Osteoblast (primary cell): ENCODE measurements at places on chromosomes 7 and 10. TPM values are rescaled to one million over a fixed set of nuclear protein-coding genes. Genes with fewer than 3 reads are reported as not detected.

DNAJC12 gene
- 4.0 and 6.2 TPM in 2 replicates for total RNA-seq

TBX20 gene
- not detected in 2 replicates for total RNA-seq

GRID1 gene
- total RNA-seq = under 0.01 TPM in 1 of 2 replicates, not detected in the other

RAB19 gene
- total RNA-seq = not detected in 2 replicates

AVL9 gene
- total RNA-seq = 30.9 and 32.2 TPM in 2 replicates

AKAP9 gene
- 56.5 and 60.7 TPM in 2 replicates for total RNA-seq

GDF2 gene
- not detected in 2 replicates for total RNA-seq

VSIR gene
- total RNA-seq = 69.5 and 75.3 TPM in 2 replicates

CADPS2 gene
- 21.7 and 26.2 TPM in 2 replicates for total RNA-seq

- DNase-seq = no peak
Observed at GRCh38 chr7:120164-120991, 72.0 kb upstream of the FAM20C start.

DNA sequence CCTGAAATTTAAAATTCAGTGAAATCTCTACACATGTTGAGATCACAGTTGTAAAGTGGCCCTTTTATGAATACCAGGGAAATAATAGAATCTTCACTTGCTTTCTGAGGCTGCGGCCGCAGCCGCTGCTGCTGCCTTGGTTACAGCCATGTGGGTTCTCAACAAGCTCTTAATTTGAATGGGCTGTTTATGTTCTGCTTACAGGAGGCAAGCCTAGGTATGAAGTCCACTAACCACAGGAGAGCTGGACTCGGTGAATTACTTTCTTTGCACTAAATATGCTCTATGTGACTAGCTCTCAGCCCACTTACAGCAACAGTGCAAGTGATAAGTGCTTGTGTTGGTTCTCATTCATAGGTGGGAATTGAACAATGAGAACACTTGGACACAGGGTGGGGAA is 410.8 kb downstream of the SFMBT2 start:
- DNase-seq = no peak

DNA sequence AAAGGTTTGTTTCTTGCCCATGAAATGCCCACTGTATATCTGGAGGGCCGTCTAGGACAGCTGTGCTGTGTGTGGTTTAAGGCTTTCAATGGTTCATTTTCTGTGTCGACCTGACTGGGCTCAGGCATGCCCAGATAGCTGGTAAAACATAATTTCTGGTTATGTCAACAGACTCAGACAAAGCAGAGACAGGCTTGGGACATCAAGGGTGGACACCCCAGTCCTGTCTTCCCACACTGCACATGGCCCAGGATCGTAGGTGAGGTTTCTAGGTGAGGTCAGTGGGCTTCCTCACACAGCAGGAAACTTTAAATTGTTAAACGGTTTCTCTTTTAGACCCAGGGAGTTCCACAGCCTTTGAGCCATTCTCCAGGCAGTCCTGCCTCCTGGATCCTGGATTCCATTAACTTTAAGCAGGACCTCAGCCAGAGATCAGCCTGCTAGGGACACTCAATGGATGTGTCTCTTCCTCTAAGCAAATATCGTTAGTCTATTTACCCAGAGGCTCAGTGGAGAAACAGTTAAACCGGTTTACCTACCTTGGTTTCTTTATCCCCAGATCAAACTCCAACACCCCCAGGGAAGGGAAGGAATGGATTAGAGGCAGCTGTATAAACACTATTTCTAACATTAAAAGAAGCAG is 66.4 kb downstream of the ST8SIA6 start:
- DNase-seq = peak; percentile 41

- DNase-seq = no peak
Observed at GRCh38 chr10:51231754-51232153, 157.5 kb downstream of the PRKG1 start.

DNA sequence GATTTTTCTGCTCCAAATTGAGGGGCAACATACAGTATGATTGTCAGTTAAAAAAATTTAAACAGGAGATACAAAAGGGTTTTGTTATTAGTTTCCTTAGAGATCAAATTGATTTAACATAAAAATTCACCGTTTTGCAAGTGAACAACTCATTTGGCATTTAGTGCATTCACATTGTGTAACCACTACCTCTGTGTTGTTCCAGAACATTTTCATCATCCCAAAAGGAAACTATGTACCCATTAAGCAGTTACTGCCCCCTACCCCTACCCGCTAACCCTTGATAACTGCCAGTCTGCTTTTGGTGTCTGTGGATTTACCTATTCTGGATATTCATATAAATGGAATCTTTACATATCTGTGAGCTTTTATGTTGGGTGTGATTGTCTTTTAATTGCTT is 3.1 kb downstream of the ZRANB1 start:
- DNase-seq = no peak

- peak; percentile 68 for DNase-seq
Observed at GRCh38 chr10:86651021-86651471, 3.3 kb upstream of the OPN4 start.

- DNase-seq = peak; percentile 37
Observed at GRCh38 chr10:67779465-67780203, 58.4 kb downstream of the DNAJC12 start.

DNA sequence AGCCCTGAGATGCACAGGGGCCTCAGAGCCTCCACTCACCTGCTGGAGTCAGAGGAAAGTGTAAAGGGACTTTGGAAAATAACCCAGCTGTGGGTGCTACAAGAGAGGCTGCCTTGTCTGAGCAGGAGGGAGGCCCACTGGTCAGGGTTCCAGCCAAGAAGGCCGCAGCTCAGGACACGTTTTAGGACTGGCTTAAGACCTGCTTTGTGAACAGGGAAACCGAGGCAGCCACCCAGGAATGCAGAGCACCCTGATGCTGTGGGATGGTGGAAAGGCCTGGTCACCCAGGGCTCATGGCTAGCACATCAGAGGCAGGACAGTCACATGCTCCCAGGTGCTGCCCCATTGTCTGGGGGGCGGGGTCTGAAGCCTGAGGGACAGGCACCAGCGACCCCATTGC is 38.9 kb upstream of the CHST15 start:
- DNase-seq = no peak

DNA sequence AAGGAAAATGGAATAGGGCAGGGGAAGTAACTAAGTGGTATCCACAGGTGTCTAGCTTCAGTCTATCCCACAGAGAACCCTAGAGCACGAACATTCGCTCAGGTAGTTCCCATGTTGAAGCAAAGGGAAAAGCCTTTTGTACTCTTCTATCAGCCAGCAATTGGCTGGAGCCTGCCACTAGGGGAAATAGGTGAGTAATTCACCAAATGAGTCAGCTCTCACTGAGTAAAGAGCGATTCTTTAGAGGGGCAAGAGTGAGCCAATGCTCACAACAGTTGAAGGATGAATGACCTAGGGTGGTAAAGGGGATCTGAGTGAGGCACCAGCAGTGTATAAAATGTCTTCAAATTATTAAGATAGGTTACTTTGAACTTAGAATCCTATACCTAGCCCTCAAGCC is 94.1 kb upstream of the ZNF800 start:
- DNase-seq = peak; percentile 34

- no peak for DNase-seq
Observed at GRCh38 chr10:1272079-1272776, 216.0 kb downstream of the WDR37 start.

GRCh38 chr10:22740180-22740579 is 25.8 kb upstream of the PIP4K2A start:
- no peak for DNase-seq

GRCh38 chr7:28180364-28181147 is at the start of gene JAZF1:
JAZF1 (minus strand) TSS chr7:28180795.
- DNase-seq = peak; percentile 93

GRCh38 chr7:31253532-31253931 is 87.0 kb downstream of the NEUROD6 start:
- no peak for DNase-seq

DNA sequence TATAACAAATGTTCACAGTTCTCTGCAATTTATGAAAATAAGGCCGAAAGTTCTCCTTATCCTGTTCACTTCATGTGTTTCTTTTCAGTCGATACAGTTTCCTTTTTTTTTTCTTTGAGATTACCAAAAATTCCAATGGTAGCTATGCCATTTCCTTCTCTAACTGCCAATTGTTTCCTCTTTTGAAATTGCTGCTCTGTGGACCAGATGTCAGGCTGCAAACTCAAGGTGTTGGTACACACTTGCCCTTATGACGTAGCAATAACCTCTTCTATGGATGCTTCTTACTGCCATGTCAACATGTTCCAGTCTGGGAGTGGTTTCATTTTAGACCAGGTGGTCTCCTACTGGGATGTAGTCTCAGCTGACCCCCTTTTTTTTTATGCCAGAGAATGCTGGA is 52.9 kb downstream of the CASD1 start:
- no peak for DNase-seq

DNA sequence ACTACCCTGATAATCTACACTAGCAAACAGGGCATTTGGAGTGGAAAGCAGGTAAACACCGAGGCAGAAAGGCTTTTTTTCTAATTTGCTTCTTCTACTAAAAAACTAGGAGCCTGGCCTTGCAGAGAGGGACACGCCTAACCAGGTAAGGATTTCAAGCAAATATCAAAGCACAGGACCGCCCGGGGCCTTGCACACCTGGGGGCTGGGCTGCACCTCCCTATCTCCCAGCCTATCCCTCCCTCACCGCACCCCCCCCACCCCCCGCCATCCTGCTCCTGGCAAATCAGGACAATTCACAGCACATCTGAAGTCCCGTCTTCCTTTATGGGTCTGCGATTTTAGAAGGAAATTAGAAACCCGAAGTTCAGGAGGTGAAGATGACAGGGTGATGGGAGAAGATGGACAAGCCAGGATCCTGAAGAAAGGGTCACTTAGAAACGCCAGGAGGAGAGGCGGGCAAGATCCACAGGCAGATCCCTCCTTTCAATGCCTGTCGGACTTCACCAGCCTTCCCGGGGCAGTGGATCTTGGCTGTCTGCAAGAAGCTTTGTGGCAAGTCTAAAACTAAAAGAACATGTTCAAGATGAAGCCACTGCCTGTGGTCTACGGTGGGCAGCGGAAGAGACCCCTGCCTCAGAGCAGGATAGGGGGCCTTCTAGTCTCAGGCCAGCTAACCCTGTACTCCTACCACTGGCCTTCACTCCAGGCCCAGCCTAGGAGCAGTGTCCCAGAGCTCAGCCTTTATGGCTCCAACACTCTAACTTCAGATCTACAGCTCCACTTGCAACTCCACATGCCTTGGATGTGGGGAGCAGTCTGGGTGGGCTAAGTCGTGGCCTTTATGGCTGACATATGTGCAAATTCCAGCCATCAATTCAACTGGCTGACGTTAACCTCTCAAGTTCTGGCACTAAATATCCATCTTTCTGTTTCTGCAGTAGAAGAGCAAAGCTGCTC is 43.9 kb downstream of the TNS3 start:
- peak; percentile 80 for DNase-seq

GRCh38 chr10:48580236-48580635 is 24.6 kb downstream of the ARHGAP22 start:
- DNase-seq = no peak

DNA sequence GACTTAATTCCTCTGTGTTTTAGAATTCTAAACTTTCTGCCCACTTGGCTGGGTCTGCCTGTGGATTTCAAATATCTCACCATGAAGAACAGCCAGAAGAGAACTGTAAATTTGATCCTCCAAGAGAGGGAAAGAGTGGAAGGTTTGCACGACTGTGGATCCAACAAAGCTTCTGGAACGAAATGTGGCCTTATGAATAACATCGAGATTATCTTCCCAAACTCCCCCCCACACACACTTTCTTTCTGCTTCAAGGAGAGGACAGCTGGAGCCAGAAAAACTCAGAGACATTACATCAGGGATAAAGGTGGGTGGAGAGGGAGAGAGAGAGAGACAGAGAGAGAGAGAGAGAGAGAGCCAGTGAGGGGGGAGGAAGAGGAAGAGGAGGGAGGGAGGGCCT is 570.1 kb upstream of the MGMT start:
- no peak for DNase-seq

DNA sequence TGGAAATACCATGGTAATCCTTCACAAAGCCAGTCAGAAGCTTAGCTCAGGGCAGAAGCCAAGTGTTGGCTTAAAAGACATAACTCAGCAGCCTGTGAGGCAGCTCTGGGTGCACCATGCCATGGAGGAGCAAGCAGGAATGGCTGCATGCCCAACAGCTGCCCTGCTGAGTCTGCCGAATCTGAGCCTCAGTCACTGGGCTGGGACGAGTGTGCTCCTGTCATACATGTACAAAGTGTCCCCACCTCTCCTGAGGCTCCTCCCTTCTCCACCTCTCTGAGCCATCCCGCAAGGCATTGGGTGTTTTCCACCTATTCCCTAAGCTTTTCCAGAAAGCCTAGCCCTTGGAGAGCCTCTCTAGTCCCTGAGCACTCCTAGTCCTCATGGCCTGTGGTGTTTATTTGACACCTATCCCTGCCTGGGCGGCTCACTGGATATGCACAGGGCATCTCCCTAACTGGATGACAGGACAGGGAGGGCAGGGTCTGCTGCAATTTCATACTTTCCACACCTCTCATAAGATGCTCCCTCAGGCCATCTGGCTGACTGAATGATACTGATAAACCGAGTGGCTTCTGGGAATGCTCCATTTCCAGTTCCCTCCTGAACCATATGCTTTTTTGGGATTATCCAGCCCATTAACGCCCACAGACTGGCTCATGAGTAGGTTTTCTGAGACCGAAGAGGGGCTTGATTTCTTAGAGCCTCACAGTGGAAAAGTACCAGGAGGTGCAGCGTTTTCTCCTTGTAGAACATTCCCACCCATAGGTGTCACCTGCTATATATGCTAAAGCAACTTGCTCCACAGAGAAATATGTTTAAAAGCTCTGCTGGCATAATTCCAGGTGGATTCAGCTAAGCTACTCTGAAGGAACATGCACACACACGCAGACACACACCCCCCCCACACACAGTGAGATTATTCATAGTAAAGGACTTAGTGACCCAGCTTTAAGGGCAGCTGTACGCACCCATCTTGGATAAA is 199.3 kb downstream of the SNX10 start:
- no peak for DNase-seq

DNA sequence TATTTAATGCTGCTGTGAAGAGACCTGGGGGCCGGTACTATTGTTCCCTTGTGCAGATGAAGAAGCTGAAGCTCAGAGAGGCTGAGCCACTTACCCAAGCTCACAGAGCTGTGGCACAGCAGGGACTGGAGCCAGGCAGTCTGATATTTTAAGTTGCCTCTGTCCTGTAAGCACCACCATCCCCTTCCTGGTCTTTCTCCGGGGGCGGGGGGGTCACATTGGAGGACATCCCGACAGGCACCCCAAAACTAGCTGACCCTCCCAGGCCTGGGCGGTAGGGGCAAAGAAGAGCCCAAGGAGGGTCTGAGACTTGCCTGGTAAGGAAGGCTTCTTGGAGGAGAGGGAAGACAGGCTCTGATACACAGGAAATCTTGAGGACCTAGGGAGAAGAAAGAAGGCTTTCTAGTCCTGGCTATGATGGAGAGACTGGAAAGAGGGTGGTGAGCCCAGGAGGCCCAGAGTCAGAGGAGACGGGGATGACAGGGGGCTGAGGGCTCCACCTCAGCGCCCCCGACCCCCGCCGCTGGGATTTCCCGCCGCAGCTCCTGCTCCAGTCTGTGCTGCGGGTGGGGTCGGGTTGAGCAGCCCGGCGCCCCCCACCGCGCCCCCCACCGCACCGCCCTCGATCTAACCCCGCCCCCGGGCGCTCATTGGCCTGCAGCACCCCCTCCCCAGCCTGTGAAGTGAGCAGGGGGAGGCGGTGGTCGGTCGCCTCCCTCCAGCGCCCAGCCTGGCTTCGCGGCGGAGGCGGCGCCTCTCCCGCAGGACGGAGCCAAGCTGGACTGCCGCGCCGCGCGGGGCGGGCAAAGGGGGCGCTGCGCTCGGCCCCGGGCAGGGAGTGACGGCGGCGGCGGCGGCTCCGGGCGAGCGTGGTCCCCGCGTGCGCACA is at the start of gene ADCYAP1R1:
TSS of gene ADCYAP1R1 (plus strand) at position 711 of the 889 bp plus-strand sequence. CDS start 10,957 bp downstream, outside the sequence.
- peak; percentile 78 for DNase-seq
